ENCODE measurements at places on chromosomes 7 and 10.

DNA sequence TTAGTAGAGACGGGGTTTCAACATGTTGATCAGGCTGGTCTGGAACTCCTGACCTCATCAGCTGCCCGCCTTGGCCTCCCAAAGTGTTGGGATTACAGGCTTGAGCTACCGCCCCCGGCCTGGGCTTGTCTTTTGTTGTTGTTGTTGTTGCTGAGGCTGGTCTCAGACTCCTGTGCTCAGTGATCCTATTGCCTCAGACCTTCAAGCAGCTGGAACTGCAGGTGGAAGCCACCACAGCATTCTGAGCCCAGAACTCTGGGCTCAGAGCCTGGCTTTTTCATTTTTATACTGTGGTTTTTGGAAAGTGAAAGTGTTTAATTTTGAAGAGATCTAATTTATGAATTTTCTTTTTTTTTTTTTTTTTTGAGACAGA is 16.2 kb upstream of the DNAJB6 start:
- no peak for DNase-seq

DNA sequence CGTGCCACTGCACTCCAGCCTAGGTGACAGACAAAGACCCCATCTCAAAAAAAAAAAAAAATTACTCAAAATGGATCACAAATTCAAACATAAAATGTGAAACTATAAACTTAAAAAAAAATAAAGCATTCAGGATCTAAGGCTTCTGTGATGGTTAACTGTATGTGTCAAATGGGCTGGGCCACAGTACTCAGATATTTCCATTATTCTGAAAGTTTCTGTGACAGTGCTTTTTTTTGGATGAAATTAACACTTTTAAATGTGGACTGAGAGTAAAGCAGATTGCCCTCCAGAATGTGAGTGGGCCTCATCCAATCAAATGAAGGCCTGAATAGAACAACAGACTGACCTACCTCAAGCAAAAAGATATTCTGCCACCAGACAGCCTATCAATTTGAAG is 26.0 kb downstream of the ARHGAP12 start:
- DNase-seq: no peak

DNA sequence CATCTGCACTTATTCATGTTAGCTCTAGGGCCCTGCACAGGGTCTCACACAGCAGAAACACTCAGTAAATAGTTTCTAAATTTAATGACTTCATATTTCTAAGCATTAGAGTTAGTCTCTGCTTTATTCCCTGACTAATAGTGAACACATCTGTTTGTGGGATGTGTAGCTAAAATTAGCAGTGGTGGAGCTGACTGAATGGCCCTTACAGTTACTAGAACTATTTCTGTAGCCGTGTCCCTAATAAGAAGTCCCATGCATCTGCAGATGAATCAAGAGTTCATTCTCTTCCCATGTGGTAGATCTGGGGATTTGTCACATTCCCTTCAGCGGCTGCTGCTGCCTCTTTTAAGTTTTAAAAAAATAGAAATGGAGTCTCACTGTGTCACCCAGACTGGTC is 11.7 kb downstream of the MAP3K8 start:
- DNase-seq: no peak

DNA sequence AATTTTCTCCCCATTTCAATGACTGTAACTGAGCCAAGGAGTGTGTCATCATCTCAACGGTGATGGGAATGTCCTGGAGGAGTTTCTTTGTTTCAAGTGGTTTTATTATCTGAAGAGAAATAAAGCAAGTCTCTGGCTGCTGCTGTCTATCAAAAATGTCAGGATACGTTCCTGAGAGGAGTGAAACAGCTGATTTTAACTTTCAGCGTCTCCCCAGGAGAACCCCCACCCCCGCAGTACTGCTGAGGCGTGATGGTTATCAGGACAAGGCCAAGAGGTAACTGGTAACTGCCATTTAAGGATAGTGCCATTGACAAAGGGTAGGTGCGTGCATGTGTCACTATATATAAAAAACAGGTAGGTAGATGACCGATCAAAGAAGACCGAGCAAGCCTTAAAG is 70.3 kb upstream of the LRGUK start:
- DNase-seq: no peak

- no peak for DNase-seq
Observed at GRCh38 chr10:6034371-6034770, 27.8 kb downstream of the IL2RA start.

DNA sequence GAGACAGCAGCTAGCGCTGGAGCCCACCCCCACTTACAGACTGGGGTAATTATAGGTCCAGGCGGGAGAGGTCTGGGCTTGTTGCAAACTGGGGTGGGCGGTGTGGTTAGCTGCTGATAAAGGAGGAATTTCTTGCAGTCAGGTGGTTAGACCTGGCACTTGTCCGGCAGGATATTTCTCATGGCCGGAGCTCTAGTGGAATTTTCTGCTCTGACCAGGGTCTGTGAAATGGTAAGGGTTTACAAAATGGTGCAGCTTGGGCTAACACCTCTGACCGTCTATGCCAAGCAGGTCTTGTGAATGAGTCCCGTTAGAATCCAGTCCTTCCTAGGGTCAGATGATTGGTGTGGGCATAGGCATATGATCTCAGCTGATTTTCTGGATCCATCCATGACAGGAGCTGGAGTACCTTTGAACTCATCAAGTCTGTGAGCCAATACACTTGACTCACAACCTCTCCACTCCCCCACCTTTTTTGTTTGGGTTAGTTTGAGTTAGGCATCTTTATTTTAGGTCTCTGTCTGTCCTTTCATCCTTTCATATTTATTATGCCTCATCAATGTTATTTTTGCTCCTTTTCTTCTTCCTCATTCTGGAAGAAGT is 213.4 kb downstream of the SUGCT start:
- DNase-seq: no peak

- peak; percentile 87 for DNase-seq
Observed at GRCh38 chr7:119270045-119270464, 1002.9 kb upstream of the KCND2 start.

DNA sequence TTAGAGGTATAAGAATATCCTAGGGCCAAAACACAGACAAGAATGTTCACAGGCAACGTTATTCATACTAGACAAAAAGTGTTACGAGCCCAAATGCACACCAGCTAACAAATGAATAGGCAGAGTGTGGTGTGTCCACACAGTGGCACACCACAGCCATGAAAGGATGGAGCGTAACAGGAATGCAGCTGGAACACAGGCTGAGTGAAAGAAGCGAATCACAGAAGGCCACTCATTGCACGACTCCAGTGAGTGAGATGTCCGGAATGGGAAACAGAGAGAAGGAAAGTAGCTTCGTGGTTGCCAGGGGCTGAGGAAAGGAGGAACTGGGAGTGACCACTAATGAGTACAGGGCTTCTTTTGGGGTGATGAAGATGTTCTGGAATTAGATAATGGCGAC is 198.8 kb downstream of the TNS3 start:
- DNase-seq: no peak

DNA sequence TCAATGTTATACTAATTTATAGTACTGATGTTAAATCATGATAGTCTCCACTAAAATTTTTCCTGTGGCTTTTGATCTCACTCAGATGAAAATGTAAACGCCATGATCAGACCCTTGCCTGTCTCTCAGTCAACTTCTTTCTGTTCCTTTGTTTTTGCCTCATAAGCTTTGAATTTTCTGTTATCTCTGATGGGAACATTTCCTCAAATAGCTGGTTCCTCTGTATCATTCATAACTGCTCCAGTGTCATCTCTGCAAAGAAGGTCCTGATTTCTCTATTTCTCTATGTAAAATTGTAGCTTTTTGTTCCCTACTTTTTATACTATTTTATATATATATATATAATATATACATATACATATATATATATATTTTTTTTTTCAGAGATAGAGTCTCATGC is 67.5 kb downstream of the GPR141 start:
- no peak for DNase-seq

GRCh38 chr7:44961844-44962482 is 16.9 kb downstream of the MYO1G start:
- DNase-seq: no peak

- DNase-seq: no peak
Observed at GRCh38 chr7:129553899-129554461, 51.6 kb downstream of the SMKR1 start.

GRCh38 chr10:20672741-20673140 is 224.4 kb downstream of the NEBL start:
- no peak for DNase-seq

GRCh38 chr7:142196066-142196840 is 61.6 kb downstream of the PRSS58 start:
- no peak for DNase-seq

- DNase-seq: no peak
Observed at GRCh38 chr7:150754951-150755350, 17.7 kb downstream of the GIMAP5 start.

- DNase-seq: no peak
Observed at GRCh38 chr7:19144661-19145433, at the start of gene FERD3L. Gene FERD3L, minus strand, starts transcription at chr7:19145421. Its CDS starts 59 bp downstream, at chr7:19145362.

DNA sequence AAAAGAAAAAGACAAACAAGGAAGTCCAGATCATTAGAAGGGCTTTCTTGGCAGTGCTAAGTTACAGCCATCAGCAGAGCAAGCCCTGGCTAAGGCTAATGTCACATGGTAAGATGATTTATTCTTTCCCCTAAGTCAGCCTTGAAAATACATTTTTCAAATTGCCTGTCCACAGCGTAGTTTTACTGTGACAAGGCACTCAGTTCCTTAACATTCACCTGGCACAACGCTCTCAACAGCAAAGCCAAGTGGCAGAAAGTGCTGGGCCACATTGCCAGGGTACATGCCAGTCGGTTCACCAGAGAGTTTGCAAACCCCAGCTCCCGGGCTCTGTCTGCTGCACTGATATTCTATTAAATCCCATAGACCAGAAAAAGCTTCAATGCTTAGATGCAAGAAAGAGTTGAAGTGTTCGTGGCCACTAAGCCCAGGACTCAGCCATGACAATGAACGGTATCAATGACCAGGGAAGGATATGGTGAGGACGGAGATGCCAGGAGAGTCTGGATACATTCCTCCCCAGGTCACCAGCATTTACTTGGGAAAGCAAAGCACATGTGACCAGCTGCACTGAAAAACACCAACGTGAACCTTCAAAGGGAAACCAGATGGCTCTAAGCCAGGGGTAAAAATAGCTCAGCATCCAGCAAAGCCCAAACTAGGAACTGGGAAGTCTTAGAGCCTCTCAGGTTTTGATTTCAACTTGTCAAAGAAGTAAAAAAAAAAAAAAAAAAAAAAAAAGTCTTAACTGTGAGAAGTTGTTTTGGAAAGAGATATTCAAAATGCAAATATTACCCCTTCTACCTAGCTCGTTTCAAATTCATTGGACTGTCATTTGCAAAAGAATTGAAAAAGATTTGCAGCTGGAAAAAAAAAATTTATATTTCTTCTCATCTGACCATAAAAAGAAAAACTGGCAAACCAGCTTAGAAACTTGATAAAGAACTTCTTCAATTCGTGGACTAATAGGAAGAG is 23.9 kb upstream of the MPP7 start:
- DNase-seq: no peak
